HT1080 (cell line): ENCODE measurements at places on chromosomes 2 and 18. TPM values are rescaled to one million over a fixed set of nuclear protein-coding genes. Genes with fewer than 3 reads are reported as not detected.

GRCh38 chr18:32761231-32761630, 11.6 kb downstream of the KLHL14 start:
- no peak for DNase-seq

- DNase-seq, result no peak
Measured at GRCh38 chr2:223772363-223772762, 65.0 kb downstream of the AP1S3 start.

- no peak for DNase-seq
Measured at GRCh38 chr2:233338812-233339368, 15.4 kb upstream of the DGKD start.

ATF2 gene
- total RNA-seq, result 23.6 and 29.8 TPM in 2 replicates
